GM23338 (cell line): ENCODE measurements at places on chromosomes 11 and 22.

GRCh38 chr11:82082976-82083375 lies 650.7 kb downstream of the FAM181B start:
- H3K36me3 ChIP-seq, result no peaks in the 10 kb centered on the region
- no peak overlapping the region for H3K27ac ChIP-seq
- no peak for DNase-seq
- no peak overlapping the region for H3K4me3 ChIP-seq
- no peaks in the 10 kb centered on the region for H3K27me3 ChIP-seq

GRCh38 chr22:22171357-22172218 lies 73.0 kb upstream of the VPREB1 start:
- H3K4me3 ChIP-seq, result no peak overlapping the region
- peaks cover 98% of the 10 kb centered on the region for H3K27me3 ChIP-seq
- no peak overlapping the region for H3K27ac ChIP-seq

- peaks cover 5% of the 10 kb centered on the region; the same call in 1 of the 2 replicates for H3K4me1 ChIP-seq
- no peak overlapping the region for H3K4me3 ChIP-seq
- H3K27ac ChIP-seq, result no peak overlapping the region
- no peak for DNase-seq
Observed at GRCh38 chr11:7490535-7490934, 5.2 kb downstream of the OLFML1 start.

- no peaks in the 10 kb centered on the region for H3K36me3 ChIP-seq
- no peaks in the 10 kb centered on the region for H3K27me3 ChIP-seq
- H3K4me3 ChIP-seq, result no peak overlapping the region
- DNase-seq, result no peak
Observed at GRCh38 chr11:132024587-132025295, 654.3 kb downstream of the NTM start.

DNA sequence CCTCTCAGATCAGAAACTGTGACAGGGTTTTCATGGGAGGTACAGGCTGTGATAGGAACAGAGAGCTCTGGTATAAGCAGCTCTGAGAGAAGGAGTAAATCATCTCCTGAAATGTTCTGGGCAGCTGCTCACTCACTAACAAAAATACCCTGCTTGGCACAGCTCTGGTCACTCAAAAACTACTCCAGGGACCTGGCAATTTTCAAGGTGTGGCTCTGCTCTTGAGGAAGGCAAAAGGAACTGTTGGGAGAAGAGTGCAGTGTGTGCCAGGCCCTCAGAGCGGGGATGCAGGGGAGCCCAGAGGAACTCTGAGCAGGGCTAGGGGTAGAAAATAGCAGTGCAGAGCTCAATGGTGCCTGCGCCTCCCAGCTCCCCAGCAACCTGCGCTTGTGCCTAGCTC lies 180.5 kb upstream of the ZBED5 start:
- no peak overlapping the region for H3K27ac ChIP-seq
- H3K36me3 ChIP-seq, result no peaks in the 10 kb centered on the region
- no peak overlapping the region for H3K4me3 ChIP-seq
